Urothelium cell line (cell line): ENCODE measurements at places on chromosomes 3 and 15.

GRCh38 chr3:114144909-114145688, 33.8 kb downstream of the DRD3 start:
- peak; percentile 70 for DNase-seq

GRCh38 chr3:71376911-71377310, 206.6 kb downstream of the FOXP1 start:
- DNase-seq: no peak

DNA sequence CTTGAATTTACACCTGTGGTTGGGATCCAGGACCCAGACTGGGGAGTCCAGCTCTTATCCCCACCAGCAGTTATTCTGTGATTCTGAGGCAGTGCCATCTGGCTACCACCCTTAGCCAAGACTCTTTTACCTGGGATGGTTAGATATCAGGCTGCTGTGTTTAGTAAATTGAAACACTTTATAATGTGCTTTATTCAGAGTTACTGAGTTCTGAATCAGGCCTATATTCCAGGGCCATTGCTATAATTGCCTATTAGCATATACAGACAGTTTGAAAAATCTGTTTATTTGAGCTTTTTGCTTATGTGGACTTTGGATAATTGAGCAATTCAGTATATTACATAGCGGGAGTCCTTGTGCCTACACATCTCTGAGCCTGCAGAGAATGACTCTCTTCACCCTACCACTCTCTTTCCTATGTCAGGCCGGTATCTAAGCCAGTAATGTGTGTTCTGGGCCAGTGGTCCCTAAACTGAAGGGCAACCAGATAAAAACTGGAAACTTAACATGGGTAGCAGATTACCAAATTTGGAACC, 45.4 kb upstream of the TRAK1 start:
- no peak for DNase-seq

GRCh38 chr3:113268942-113269341, 57.6 kb downstream of the BOC start:
- no peak for DNase-seq

DNA sequence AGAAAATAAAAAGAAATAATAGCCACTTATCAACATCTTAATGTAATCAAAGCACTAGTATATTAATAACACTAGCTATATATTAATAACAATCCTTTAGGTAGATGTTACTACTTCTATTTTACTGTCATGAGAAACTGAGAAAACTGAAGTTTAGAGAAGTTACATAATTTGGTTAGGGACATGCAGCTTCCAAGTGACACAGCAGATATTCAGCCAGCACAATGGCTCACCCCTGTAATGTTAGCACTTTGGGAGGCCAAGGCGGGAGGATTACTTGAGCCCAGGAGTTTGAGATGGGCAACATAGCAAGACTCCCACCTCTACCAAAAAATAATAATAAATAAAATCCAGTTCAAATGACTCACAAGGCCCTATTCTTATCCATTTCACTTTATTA, 1.9 kb upstream of the UBR1 start:
- DNase-seq: no peak

DNA sequence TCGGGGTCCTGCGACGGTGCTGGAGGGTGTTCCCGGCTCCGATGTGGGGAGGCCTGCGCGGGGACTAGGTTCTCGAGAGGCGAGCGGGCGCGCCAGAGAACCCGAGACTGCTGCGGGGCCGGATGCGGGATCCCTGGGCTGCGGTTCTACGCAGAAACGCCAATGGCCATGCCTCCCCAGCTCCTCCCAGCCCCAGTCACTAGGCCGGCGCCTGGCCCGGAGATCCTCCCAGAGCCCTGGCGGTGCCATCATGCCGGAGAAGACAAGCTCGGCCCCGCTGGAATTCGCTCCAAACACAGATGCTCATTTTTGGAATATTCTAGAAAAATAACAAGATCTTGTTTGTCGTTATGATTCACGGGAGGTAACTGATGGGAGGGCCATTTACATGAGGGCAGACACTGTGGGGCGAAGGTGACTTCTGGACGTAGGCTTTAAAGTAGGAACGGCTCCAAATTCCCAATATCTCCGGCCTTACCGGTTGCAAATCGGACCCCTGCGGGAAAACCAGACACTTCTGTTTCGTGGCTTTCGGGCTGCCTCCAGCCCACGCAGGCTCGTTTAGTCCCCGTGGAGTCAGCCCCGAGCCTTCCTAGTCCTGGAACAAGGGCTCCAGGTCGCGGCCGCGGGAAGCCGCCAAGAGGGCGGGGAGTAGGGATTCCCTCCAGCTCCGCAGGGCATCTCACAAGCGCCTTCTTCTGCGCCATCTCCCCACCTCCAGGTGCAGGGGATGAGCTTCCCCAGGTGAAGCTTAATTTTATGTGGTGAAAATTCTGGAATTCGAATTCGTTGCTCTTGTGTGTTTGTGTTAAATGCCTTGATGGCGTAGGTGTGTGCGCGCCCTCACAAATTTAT, 74.8 kb upstream of the POLG start:
- DNase-seq: no peak

DNA sequence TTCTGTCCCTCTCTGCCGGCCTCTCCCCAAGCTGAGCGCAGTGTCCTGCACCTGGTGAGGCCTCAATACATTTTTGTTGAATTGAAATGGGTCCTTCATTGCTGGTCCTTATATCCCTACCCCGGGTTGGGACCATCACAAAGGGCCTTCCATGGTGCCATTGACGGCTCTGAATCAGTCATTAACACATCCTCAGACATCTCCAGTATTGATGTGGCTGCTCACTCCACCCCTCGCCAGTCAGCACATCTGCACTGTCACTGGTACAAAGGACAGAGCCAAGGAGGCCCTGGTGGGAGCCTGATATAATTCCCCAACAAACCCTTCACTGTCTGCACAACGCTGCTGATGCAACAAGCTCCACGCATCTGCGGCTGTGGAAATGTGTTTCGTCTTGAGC, 191.6 kb upstream of the TOPAZ1 start:
- no peak for DNase-seq

GRCh38 chr3:143511174-143511879, 336.9 kb downstream of the SLC9A9 start:
- no peak for DNase-seq

DNA sequence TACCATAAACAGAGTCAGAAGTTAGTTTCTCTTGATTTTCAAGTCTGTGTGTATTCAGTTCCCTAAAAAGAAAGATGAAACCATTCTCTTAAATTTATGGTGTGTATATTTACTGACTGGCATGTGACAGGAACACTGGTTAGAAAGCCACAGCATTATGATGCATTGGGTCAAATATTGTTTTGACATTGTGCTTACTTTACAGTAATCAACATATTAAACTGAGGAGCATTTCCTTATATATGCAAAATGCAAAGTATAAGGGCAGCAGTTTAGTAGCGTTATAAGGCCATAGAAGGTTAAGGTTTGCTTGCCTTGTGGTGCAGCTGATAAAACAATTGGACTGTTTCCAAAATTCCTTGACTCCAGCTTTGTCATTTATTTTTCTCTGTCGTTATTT, 72.9 kb downstream of the EPHA3 start:
- DNase-seq: no peak

DNA sequence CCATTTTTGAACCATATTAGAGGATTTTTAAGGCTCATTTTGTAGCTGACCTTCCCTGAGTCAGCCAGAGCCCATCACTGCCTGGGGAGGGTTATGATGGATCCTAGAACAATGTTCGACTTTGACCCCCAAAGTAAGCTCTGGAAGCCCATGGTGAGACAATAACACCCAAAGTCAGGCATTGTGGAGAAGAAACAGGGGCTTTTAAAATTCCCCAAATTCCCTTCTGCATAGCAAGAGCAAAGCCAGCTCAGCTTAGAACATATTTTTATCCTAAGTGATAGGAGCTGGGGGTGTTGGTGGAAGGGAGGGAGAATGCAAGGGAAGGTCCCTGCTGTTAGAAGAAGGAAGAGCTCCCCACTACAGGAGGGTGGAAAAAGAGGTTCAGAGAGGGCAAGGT, 4.0 kb downstream of the ITGA11 start:
- DNase-seq: no peak

DNA sequence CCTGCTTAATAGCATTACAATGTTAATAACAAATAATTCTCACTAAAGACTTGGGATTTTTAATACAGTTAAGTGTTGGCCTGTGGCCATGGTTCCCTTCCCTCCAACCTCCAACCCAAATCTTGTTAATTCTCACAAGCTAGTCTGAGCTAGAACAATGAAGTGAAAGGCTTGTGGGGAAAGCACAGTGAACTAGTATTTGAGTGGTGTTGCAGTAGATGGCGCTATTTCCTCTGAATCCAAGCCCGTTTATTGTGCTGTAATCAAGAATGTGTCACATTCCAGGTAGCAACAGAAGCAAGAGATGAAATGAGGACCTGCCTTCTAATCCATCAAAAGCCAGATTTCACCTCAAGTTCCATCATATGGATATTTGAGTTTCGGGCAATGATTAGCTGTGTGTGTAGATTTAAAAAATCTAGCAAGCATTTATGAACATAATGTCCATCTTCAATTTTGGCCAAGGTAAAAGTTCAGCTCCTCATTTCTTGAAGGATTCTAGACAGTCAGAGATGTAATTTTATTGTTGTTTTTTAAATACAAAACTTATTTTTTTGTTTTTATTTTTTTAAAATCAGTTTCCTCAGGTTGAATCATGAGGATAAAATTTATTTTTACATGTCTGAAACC, 160.7 kb downstream of the SQOR start:
- DNase-seq: peak; percentile 40
